GM12892 (cell line): ENCODE measurements at places on chromosomes 16 and 17.
A peak's percentile ranks its signal among the peaks of the same experiment; 100 is the strongest.

DNA sequence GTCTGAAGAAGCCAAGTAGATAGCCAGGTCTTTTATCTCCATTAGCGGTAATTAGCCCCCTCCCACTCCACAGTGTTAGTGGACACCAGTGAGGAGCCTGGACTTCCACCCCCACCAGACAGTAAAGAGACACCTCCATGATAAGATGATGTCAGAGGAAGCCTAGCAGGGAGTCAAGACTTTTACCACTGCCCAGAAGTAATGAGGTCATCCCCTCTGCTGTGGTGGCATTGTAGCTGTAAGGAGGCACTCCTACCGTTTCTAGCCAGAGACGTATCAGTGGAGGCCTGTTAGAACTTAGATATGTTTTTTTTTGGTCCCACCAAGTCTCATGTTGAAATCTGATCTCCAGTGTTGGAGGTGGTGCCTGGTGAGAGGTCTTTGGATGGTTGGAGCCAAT is 38.1 kb downstream of the PIK3R5 start:
- DNase-seq: no peak

DNA sequence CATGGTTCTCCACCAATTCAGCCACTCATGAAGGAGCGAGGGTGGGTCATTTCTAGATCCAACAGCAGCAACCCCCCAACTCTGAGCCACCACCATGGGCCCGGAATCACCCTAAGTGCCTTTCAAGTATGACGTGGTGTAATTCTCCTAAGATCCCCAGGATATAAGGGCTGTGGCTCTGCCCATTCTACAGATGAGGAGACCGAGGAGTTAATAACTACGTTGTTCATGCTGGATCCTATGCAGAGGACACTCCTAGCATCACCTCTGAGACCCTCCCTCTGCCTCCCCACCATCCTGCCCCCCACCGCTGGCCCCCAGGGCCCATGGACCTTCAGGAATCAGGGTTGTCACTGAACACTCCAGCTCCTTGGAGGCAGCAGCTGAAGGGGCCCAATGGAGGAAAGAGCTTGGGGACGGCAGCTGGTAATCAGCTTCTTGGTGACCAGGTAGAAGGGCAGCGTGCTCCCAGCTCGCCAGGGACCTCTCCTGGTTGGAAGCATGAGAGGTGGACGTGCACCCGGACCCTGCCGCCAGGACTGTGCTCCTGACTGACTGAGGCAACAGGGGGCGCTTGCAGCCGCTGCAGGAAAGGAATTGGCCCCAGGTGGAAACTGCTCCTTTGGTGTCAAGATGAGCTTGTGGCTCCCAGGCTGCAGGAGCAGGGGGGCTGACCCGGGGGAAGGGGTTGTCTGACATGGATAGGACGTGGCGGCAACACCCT is 28.2 kb upstream of the CACNG1 start:
- no peak for DNase-seq

GRCh38 chr17:16447676-16448075 is 32.3 kb downstream of the TRPV2 start:
- DNase-seq: no peak

- no peak for DNase-seq
Measured at GRCh38 chr16:22948058-22948602, 134.2 kb downstream of the HS3ST2 start.

- no peak for DNase-seq
Measured at GRCh38 chr16:29744541-29745101, 1.2 kb downstream of the C16orf54 start.

- no peak for DNase-seq
Measured at GRCh38 chr16:4113358-4114256, 2.6 kb downstream of the ADCY9 start.

DNA sequence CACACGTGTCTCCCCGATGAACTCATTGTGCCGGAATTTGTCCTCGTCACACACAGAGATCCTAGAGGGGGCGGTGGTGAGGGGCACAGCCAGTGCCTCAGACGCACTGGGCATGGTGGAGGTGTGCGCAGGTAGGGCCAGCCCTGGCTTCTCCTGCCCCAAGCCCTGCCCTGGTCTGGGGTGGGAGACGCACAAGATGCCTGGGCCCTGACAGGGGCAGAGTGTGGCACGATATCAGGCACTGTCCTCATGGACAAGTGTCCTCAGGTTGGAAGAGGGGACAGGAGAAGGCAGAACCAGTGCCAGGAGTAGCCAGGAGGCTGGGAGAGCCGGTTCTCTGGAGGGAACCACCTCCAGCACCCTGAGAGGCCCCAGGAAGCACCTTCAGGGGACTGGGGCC is 20.0 kb downstream of the DOC2B start:
- DNase-seq: no peak

DNA sequence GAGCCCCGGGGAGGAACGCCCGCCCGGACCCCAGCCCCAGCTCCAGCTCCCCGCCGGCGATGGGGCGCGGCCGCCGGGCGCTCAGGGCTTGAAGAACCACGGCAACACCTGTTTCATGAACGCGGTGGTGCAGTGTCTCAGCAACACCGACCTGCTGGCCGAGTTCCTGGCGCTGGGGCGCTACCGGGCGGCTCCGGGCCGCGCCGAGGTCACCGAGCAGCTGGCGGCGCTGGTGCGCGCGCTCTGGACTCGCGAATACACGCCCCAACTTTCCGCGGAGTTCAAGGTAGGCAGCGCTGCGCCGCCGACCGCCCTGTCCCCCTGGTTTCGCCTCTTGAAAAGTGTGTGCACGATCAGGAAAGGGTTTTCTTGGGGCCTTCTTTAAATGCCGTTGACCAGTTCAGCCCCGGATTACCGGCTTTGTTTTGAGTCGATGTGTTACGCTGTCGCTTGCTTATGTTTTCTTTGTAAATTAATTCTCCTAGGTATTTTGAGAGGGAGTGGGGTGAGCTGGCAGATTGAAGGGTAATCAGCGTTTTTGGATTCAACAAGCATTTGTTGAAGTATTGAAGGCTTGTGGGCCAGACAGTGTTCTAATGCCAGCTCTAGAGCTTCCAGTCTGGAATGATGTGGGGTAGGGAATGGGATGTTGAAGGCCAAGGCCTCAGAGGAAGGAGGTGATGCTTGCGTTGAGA is 681 bp downstream of the USP43 start:
- DNase-seq: peak; percentile 33

DNA sequence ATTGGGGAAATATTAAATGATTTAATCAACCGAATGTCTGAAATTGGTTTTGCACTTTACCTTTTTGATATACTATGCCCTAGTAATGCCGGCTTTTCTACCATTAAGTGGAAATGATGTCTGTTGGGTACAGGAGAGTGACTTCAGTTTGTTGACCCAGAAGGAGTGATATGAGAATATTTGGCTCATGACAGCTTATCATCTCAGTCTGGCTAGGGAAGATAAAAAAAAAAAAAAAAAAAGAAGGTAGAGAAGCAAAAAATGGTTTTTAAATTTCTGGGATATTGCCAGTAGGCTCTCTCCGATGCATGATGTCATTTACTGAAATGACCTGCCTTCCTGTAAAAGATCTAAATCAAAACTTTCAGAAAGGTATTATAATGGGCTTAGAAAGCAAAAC is 69.0 kb downstream of the CNTNAP4 start:
- no peak for DNase-seq

DNA sequence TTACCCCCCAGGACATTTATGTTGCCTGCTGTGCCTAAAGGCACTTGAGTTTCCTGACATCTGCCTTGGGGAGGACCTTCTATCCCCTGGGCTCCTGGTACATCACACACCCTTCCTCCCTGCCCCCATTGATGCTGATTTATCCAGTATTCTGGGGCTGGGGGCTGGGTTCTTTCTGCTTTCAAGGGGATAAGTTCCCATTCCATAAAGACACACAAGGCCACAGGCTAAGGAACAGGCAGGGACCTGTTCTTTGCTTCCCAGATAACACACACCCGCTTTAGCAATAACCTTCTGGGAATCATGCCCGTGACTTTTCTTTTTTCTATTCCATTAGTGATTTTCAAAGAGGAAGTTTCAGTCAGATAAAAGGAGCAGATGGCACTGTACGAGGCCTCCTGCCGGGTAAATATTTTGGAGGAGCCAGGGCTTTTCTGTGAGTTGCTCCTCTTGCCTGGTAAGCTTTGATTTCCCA is 30.6 kb downstream of the CHD9 start:
- no peak for DNase-seq

GRCh38 chr17:64115822-64116534 is 14.0 kb downstream of the ERN1 start:
- DNase-seq: no peak

DNA sequence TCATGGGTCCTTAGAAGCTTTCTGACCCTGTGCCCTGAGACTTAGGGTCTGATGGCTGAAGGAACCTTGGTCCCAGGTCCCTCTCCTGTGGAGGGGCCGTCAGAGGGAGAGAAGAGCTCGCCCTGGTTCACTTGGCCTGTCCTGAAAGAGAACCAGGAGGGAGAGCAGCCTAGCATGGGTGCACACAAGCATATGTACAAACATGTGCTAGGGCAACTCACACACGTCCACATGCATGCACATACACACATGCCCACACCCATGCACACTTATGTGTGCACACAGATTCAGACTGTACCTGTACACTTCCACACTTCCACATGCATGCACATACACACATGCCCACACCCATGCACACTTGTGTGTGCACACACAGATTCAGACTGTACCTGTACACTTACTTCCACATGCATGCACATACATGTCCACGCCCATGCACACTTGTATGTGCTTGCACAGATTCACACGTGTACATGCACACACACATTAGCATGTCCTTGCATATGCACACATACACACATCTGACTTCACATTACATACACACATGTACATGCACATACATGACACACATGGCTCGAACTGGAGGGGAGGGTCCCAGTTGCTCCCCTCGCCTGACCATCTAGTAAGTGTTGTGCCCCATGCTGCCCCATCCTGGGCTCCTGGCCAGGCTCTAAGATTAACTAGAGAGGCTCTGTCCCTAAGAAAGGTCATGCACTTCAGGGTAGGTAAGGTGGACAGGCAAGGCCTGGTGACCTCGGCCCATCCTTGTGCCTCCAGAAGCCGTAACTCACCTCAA is 122.0 kb downstream of the METRNL start:
- no peak for DNase-seq

- peak; percentile 81 for DNase-seq
Measured at GRCh38 chr17:7280519-7281073, 922 bp upstream of the SLC2A4 start.

- DNase-seq: no peak
Measured at GRCh38 chr17:55086635-55087058, 118.1 kb downstream of the STXBP4 start.

GRCh38 chr16:85148931-85149330 is 36.7 kb upstream of the CIBAR2 start:
- no peak for DNase-seq

- no peak for DNase-seq
Measured at GRCh38 chr16:31002862-31003341, 7.5 kb downstream of the STX1B start.

DNA sequence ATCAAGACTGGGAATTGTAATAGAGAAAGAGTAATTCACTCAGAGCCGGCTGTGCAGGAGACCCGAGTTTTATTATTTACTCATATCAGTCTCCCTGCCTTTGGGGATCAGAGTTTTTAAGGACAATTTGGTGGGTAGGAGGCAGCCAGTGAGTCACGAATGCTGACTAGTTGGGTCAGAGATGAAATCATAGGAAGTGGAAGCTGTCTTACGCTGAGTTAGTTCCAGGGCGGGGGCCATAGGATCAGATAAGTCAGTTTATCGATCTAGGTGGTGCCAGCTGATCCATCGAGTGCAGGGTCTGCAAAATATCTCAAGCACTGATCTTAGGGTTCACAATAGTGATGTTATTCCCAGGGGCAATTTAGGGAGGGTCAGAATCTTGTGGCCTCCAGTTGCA is 20.2 kb upstream of the GUCY2D start:
- no peak for DNase-seq

- DNase-seq: no peak
Measured at GRCh38 chr17:37220607-37220953, 155.2 kb upstream of the C17orf78 start.

- DNase-seq: no peak
Measured at GRCh38 chr16:47705266-47705665, 244.1 kb downstream of the PHKB start.

GRCh38 chr16:4193920-4194319 is 48.0 kb downstream of the SRL start:
- no peak for DNase-seq

DNA sequence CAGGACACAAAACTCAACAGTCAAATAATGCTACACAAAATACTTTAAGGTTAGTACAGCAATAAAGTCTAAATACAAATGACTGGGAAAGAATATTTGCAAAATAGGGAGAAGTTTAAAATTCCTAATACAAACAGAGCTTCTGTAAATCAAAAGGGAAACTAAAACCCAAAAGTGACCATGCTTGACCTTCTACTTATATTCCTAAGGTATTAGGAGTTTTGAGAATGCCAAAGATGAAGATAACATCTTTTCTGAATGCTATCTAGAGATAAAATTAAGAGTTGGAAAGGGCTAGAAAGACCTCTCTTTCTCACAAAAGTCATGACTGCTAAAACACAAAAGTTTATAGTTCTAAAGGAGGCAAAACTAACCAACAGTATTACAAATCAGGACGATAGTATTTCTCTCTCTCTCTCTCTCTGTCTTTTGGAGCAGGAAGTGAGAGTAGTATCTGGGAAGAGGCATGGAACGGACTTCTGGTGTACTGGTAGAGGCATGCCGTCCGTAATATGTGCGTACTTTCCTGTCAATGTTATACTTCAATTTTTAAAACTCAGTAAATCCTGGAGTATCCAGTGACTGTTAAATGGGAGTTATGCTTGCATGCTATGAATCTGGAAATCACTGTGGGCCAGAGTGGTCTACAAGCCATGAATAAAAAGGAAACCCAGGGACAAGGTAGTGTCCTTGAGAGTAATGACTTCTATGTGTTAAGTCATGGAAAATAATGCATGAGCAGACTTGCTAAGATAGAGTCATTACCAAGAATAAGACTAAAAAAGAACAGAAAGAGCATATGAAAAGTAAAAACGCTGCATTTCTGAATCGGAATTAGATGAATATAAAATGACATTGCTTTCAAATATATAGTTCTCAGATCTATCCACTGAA is 49.7 kb upstream of the ANKFY1 start:
- no peak for DNase-seq

GRCh38 chr17:29694918-29695563 is 72.3 kb upstream of the CORO6 start:
- DNase-seq: no peak

- DNase-seq: no peak
Measured at GRCh38 chr16:81036751-81037350, 1.2 kb downstream of the ATMIN start.

DNA sequence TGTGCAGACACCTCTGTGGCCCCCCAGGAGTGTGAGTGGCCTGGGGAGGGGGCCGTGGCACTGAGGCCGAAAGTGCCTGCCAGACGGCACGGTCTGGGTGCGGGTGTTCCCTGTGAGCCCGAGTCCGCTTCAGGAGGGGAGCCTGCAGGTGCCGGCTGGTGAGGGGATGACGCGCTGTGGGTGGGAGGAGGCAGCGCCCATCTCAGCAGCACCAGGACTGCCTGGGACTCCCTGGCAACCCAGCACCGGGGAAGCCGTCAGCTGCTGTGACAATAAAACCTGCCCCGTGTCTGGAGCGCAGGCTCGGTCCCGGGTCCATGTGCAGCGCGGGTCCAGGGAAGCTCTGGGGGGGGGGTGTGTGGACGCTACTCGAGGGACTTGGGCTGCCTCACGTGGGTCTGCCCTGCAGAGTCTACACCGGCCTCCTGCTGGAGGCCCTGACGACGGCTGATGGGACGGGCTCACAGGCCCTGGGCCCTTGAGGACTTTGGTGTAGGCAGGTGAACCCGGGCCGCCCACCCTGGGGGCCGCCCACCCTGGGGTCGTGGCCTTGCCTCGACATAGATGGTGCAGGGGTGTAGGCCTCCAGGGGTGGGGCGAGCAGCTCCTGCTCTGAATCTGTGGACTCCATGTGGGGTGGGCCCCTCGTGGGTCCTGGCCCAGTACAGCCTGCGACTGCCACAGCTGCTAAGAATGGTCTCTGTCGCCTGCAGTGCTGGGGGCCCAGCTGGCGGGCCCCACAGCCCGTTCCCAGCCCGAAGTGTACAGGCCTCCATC is 5.9 kb upstream of the RAB40C start:
- DNase-seq: no peak
